ENCODE measurements at places on chromosomes 11 and 22.

DNA sequence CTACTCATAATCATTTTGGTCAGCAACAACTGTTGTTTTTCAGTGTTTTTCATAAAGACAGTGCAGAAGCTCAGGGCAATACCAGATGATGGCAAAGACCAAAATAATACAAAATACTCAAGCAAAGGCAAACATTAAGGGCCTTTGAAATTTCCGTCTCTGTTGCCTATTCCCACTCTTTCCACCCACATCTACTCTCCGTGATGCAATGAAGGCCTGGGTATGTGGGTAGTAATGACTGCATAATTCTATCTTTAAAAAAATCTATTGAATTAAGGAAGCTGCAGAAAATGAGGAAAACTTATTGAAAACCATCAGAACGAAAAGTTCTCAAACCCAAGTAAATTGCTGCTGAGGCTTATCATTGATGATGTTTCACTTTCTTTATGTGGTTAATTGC, 203.3 kb downstream of the MAML2 start:
- no peak for DNase-seq

DNA sequence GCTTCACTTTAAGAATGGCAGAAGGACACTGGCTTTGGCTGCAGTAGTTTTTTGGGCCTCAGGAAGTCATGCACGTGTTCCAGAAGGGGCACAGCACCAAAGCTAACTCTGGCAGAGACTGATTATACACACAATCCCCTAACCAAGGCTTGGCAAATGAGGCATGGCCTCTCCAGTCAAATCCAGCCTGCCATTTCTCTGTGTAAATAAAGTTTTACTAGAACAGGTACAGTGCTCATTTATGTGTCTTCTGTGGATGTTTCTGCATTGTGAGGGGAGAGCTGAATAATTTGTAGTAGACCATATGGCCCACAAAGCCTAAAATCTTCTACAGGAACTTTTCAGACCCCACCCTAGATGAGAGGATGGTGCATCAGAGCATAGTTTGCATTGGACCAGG, 46.4 kb upstream of the MN1 start:
- DNase-seq = no peak

- DNase-seq = no peak
These were observed 3.0 kb downstream of the LIMK2 start for GRCh38 chr22:31215018-31215535.

- no peak for DNase-seq
These were observed 67.0 kb upstream of the AMPD3 start for GRCh38 chr11:10388101-10388500.

DNA sequence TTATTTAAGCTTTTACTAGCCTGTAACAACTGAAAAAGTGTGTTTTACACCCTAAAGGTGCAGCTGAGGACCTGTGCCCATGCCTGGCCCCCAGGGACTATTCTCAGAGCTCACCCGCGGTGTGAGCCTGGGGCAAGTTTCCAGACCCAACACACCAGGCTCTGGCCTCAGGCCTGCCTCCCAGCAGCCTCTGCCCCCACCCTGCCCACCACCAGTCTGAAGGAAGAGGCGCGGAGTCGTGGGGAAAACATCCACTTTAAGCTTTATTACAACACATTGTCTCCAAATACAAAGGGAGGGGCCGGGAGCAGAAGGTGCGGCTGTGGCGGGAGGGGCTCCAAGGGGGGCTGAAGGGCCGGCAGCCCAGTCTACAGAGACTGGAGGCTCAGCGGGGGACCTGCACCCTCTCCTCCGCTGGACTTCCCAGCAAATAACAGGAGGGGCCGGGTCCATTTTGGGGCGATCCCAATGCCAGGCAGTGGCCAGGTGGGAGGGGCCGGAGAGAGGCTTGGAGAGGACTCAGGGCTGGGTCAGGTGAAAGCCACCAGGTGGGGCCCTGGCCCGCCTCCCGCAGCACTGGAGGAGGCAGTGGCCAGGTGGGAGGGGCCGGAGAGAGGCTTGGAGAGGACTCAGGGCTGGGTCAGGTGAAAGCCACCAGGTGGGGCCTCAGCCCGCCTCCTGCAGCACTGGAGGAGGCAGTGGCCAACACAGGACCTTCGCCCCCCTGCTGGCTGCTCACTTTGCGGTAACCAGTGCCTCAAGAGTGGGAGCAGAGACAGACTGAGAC, 18.1 kb downstream of the DUSP8 start:
- no peak for DNase-seq

DNA sequence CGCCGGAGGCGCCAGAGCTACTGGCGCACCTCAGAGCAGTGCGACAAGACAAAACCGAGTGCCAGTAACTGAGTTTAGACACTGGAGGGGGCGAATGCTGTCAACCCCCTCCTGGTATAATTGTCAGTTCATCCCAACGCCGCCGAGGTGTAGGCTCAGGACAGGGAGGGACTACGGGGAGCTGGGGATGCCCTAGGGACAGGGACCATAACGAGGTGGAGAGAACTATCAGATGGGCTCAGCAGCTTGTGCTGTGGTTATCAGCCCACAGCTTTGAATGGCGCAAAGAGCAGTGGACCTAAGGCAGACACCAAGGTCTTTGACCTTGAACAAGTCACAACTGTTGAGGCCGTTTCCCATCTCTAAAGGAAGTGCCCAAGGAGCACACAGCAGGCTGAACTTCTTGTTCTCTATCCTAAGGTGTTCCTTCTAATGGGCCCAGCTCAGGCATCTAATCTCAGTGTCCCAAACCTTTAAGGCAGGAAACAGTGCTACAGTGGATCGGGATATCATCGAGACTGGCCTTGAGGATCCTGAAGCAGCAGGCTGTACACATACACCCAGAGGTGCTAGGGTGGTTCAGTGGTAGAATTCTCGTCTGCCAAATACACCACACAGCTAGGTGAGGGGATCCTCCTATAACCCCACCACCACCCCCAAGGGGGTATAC, 958 bp upstream of the TUT1 start:
- no peak for DNase-seq

DNA sequence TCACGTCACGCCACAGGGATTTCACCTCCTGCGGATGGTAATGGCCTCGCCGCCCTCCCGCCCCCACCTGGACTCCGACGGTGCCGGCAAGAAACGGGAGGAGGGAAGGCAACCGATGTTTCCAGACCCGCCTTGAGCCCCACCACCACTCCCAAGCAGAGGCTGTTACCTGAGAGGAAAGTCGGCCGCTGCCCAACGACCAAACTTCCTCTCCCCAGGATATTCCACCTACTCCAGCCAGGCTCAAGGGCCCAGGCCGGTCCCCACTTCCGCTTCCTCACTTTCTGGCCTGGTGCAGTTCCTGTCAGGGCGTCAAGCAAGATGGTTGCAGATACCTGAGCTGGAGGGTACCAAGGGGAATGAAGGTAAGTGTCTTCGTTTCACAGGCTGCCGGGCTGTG, at the start of gene ENTHD1:
ENTHD1 (minus strand) TSS at position 235 of the 400 bp plus-strand sequence. CDS start 6,012 bp downstream, outside the sequence.
- DNase-seq = no peak

GRCh38 chr22:39474351-39475111, 17.7 kb downstream of the MGAT3 start:
- no peak for DNase-seq

DNA sequence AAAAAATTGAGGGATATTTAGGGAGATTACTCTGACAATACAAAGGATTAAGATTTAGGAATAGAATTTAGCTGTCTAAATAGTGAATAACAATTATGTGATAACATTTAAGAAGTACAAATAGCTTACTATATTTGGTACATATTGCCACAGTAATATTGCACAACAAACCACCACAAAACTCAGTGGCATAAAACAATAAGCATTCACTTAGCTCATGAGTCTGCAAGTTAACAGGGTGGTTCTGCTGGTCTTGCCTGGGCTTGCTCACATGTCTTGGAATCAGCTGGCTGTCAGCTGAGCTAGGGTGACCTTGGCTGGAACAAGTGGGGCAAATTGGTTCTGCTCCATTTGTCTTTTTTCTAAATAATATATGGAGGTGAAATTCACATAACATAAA, 115.1 kb downstream of the DCDC1 start:
- no peak for DNase-seq

DNA sequence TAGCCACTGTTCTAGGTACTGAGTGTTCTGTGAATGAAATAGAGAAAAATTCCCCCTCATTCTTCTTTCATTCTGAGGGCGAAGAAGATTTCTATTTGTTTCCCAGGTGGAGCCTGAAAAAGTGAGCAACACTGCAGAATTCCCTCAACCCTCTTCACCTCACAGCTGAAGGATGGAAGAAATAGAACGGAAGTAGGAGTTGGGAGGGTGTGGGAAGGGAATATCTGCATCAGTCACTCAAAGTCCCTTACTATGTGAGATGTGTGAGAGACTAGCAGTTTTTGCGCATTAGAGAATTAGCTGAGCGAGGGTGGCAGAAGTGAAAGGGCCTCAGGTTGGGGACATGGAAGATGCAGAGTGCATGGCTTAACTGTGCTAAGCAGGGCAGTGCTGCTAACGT, 88.4 kb downstream of the ENTHD1 start:
- no peak for DNase-seq

DNA sequence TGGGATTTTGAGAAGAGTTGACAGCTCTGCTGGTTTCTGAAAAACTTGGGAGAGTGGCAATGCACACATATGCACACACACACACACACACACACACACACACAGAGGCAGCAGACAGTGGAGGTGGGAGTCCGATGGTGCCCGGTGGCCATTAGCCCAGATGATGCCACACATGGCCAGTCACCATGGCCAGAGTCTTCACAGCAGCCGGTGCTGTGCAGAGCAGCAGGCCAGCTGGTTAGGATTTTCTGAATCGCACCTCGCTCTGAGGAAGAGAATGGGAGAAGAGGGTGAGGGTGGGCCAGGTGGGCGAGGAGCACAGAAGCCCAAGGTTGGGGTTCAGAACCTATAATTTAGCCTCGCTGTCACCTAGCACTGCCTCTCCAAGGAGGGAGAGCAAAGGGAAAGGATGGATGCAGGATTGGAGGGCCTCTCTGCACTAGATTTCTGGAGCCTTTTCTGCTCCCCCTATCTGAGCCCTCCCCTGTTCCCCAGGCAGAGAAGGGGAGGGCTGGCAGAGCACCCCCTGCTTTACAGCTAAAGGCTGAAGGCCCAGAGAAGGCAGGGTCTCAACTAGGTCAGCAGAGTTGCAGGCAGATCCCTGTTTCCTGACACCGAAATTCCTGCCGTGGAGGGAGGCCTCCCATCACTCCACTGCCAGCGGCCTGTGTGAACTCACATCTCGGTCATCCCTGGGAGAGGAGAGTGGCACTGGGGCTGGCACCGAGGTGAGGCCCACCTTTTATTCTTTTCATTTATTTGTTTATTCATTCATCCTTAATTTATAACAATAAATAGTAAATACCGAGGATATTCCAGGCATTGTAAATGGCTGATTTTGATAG, 25.8 kb upstream of the FXYD6 start:
- DNase-seq = no peak

DNA sequence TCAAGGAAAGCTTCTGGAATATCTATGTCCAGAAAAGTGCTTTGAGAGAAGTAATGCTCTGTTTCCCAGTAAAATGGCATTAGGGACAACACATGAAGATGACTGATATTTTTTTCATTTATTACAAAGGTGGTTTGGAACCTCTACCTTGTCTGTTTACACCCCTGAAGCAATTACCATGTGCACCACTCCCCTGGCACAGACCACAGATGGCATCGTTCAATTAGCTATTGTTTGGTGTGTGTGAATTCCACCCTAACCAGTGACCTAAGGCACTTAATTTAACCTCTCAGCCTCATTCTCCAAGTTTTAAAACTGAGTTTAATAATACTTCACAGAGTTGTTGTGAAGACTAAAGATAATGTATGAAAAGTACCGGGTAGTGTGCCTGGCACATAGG, 127.6 kb upstream of the BMAL1 start:
- no peak for DNase-seq

GRCh38 chr22:32478994-32479393, 4.4 kb downstream of the FBXO7 start:
- DNase-seq = no peak

- DNase-seq = no peak
These were observed 24.7 kb upstream of the SLC22A12 start for GRCh38 chr11:64566042-64566914.

GRCh38 chr11:6142936-6143335, 27.2 kb downstream of the OR52B2 start:
- DNase-seq = no peak

GRCh38 chr11:106608677-106609076, 409.6 kb downstream of the GUCY1A2 start:
- DNase-seq = no peak

GRCh38 chr22:45235851-45236342, 4.8 kb downstream of the KIAA0930 start:
- no peak for DNase-seq

- DNase-seq = no peak
These were observed 4.1 kb upstream of the EPS8L2 start for GRCh38 chr11:701741-702461.

DNA sequence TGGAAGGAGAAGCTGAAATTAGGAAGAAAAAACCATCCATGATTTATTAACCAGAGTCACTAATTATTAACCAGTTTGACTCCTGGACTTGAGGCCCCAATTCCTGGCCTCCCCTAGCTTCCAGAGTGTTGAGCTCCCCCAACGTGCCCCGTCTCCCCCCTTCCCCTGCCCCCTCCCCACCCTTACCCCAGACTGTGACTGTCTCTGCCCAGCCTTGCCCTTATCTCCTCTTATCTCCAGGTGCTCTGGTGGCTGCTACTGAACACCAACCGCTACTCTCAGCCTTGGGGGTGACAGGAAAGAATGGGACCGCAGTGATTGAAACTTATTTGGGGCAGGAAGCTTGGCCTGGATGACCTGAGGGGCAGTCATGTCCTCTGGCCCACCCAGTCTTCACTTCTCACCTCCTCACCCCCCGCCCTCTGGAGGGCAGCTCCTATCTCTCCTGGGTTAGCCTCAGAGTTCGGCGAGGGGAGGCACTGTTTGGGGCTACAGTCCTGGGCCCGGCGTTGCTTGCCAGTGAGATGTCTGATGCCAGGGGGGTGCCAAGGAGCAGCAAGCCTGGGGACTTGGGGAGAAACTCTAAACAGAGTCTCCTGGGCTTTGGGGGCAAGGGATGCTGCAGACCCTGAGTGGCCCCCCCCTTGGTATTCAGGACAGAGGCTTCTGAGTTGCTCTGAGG, 15.5 kb downstream of the NECTIN1 start:
- DNase-seq = no peak

DNA sequence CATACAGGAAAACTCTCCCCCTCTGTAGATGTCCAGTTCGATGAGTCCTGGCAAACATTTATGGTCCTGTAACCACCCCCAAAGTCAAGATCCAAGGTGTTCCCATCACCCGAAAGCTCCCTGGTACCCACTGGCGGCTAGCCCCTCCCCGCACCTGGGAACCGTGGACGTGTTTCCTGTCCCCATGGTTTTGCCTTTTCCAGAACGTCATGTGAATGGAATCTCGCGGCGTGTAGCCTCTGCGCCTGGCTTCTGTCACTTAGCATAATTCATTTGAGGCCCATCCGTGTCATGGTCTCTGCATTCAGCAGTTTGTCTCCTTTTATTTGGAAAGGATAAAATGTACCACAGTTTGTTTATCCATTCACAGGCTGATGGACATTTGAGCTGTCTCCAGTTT, 106.3 kb downstream of the KCNQ1 start:
- no peak for DNase-seq

DNA sequence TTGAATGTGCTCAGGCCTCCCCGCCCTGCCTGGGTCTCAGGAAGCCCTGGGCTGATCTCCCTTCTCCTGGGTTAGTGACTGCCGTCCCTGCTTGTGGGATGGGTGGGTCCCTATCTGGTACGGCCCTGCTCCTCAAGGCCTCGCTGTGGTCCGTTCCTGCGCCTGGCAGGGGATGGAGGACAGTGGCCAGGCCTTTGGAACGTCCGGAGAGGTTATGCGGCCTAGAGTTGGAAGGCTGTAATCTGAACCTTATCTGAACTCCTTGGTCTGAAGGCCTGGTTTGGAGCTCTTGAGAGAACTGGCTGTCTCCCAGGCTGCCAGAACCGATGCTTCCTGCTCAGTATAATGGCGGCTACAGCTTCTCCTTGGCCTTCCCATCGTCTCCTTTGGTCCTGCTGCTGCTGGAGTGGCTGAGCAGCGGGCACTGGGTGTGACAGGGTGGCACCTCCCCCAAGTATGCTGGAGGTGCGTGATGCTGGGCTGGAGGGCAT, 72.8 kb downstream of the FLI1 start:
- DNase-seq = no peak
